ENCODE measurements at places on chromosomes 4 and X. TPM values are rescaled to one million over a fixed set of nuclear protein-coding genes. Genes with fewer than 3 reads are reported as not detected.

Gene BTK
- total RNA-seq, result 0.96 TPM

DNA sequence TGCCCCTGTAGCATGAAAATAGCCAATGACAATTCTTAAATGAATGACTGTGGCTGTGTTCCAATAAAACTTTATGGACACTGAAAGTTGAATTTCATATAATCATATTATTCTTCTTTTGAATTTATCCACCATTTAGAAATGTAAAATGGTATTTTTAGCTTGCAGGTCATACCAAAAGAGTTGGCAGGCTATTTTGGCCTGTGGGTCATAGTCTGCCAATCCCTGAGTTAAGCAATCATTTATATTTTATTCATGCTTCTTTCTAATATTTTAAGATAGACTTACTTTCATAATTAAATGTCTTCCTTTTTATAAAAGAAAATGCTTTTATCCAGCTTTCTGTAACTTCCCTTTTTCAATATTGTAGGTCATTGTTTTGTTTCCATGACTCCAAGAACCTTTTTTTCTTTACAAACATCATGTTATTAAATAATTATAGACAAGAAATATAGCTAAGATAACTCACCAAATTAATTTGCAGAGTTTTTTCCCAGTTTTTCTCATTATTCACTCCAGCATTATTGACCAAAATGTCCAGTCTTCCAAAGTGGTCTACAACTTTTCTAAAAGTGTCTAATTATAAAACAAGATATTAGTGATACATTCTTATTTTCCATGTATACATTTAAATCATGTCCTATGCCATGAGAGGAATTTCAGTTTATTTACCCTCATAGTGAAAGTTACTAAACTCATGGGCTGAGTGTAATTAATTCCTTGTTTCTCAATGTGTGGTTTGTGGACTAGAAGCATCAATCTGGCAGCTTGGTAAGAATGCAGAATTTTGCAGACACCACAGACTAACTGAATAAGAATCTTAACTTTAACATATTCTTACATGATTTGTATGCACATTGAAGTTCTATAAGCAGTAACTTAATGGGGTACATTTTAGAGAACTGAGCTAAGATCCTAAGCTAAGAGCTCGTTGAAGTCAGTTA lies 4.5 kb downstream of the HPGD start:
- no peaks in the 10 kb centered on the region for H3K27me3 ChIP-seq
- DNase-seq, result no peak
- H3K4me3 ChIP-seq, result no peak overlapping the region
- no peaks in the 10 kb centered on the region for H3K4me1 ChIP-seq
- no peak overlapping the region for H3K27ac ChIP-seq

DNA sequence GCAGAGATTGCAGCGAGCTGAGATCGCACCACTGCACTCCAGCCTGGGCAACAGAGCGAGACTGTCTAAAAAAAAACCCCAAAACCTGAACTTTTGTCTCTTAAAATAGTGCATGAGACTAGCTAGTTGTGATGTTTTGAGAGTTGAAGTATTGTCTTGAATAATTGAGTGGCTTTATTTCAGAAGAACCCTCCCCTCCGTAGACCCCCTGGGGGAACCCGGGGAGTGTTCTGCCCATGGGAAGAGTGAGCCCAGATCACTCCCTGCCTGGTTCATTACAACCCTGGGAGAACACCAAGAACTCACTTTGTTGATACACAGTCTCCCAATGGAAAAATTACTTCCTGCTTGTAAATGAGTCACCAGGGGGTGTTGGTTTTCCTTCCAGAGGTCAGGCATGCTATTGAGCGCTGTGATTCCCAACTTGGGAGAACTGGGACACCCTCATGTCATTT lies 65.3 kb upstream of the SHISA3 start:
- H3K27ac ChIP-seq, result no peak overlapping the region
- H3K36me3 ChIP-seq, result no peaks in the 10 kb centered on the region
- no peaks in the 10 kb centered on the region for H3K27me3 ChIP-seq
- DNase-seq, result peak; percentile 35
- no peak overlapping the region for H3K4me3 ChIP-seq

- peaks cover 5% of the 10 kb centered on the region for H3K27me3 ChIP-seq
- peak; percentile 63 for DNase-seq
- H3K27ac ChIP-seq, result peak overlapping the region; percentile 31
- H3K4me3 ChIP-seq, result peak overlapping the region; percentile 66
- H3K4me1 ChIP-seq, result peaks cover under 1% of the 10 kb centered on the region
- H3K36me3 ChIP-seq, result no peaks in the 10 kb centered on the region
These were observed 885 bp downstream of the CCDC110 start for GRCh38 chr4:185470501-185471195.

- no peak overlapping the region for H3K4me3 ChIP-seq
- no peaks in the 10 kb centered on the region for H3K27me3 ChIP-seq
- H3K36me3 ChIP-seq, result no peaks in the 10 kb centered on the region
- no peak overlapping the region for H3K27ac ChIP-seq
These were observed 69.4 kb downstream of the DCTD start for GRCh38 chr4:182847576-182848450.

All from hepatocyte (in vitro differentiated cells).